ENCODE measurements at places on chromosomes 6 and 20.

GRCh38 chr6:111992851-111993250 lies 61.1 kb upstream of the CCN6 start:
- no peak for DNase-seq

DNA sequence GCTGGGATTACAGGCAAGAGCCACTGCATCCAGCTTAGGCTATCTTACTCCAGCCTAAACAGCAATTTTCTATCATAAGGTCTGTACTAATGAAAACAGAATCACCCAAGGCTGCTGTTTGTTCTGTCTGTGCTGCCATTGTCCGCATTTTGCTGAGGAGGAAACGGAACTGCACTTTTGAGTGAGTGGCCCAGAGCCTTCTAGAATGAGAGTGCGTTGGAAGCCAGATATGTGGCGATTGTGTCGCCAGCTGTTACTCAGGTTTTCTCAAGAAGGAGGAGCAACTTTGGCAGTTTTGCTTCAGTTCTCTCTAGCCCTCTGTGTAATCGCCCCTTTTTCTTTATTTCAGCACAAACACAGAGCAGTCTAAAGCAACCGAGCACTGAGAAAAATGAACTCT lies 18.3 kb downstream of the PRDM1 start:
- no peak for DNase-seq

DNA sequence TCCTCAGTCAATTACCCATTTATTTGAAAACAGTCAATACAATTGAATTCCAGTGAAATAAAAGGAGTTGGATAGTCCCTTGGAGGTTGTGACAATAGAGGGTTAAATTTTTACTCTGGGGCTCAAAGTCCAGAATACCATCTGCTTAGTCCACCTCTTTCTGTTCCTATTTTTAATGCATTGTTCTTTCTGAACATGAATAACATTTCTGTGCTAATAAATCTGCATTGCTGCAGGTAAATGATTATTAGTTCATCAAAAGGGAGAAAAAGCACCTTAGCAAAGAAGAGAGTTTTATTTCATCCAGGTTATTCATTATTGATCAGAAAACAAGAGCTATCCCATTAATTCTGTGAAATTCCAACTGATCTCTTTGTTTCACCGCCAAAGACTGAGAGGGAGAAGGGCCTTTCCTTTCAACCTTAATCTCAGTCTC lies 166.1 kb upstream of the OLIG3 start:
- DNase-seq = no peak

GRCh38 chr20:56778765-56779195 lies 149.7 kb downstream of the TFAP2C start:
- no peak for DNase-seq

- no peak for DNase-seq
Observed at GRCh38 chr20:49674383-49675352, 39.0 kb downstream of the B4GALT5 start.

DNA sequence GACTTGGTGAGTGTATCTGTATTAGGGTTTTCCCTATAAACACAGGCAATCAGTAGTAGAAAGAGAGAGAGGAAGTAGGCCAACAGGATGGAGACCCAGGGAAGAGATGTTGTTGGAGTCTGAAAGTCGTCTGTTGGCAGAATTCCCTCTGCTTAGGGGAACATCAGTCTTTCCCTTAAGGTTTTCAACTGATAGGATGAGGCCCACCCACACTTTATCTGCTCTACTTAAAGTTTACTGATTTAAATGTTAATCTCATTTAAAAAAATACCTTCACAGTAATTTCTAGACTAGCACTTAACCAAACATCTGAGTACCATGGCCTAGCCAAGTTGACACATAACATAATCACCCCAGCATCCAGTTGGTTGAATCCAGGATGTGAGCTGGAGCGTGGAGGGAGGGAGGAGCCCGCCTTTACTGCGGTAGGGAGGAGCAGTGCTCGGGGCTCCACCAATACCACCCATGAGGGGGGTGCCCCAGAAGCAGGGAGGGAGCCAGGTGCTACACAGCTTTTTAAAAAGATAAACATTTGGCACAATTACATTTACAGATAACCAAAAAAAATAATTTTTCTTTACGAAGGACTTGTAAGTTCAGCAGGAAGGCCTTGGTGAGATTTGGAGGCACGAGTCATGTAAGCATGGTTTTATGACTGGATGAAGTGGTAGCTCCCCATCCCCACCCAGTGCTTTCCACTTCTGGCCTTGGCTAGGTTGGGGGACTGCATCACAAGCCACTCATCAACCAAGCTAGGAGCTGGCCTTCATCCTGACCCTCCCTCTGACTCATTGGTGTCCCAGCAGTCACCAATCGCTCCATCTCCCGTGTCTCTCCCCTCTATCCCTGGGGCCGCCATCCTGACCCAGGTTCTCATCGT lies 18.4 kb upstream of the SNX9 start:
- no peak for DNase-seq

- DNase-seq = no peak
Observed at GRCh38 chr20:35306931-35307517, 14.8 kb upstream of the FAM83C start.

DNA sequence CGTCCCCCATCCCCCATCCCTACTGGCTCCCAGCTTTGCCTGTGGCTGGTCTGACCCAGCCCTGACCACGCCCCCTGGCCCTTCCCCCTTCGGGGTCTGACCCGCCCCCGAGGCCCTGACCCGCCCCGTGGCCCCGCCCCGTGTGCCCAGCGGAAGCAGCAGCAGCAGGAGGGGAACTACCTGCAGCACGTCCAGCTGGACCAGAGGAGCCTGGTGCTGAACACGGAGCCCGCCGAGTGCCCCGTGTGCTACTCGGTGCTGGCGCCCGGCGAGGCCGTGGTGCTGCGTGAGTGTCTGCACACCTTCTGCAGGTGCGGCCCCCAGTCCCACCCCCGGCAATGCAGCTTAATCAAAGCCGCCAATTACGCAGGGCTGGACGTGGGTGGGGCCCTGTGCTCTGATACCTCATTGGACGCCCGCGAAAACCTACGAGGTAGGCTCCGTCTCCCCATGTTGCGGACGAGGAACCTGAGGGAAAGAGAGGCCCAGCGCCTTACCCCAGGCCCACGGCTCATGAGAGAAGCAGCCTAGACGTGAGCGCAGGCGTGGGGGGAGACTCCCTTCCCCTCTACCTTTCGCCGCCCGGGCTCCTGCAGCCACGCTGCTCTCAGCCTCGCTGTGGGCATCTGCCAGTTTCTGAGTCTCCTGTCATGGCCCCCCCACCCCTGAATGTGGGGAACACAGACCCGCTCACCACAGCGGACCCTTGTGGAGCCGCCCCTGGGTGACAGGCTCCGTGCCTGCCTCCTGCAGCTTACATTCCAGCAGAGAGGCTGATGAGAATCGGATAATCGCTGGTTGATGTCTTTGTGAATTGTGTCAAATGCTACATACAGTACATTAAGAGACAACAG lies 12.8 kb downstream of the RBCK1 start:
- DNase-seq = no peak

GRCh38 chr6:161259302-161259701 lies 14.6 kb downstream of the AGPAT4 start:
- no peak for DNase-seq

DNA sequence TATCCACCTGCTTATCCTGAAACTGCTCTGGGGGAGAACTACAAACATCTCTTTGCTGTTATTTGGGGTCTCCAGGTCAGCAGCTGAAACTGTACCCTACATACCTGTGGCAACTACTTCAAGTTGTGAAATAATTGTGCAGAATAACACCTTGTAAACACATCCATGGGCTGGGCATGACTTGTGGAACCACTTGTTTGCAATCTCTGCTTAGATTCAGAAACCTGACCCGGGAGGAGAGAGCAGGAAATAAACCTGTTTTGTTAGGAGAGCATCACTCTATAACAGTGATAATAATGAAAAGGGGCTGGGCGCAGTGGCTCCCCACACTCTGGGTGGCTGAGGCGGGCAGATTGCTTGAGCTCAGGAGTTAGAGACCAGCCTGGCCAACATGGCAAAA lies 183.1 kb downstream of the NFATC2 start:
- DNase-seq = no peak

DNA sequence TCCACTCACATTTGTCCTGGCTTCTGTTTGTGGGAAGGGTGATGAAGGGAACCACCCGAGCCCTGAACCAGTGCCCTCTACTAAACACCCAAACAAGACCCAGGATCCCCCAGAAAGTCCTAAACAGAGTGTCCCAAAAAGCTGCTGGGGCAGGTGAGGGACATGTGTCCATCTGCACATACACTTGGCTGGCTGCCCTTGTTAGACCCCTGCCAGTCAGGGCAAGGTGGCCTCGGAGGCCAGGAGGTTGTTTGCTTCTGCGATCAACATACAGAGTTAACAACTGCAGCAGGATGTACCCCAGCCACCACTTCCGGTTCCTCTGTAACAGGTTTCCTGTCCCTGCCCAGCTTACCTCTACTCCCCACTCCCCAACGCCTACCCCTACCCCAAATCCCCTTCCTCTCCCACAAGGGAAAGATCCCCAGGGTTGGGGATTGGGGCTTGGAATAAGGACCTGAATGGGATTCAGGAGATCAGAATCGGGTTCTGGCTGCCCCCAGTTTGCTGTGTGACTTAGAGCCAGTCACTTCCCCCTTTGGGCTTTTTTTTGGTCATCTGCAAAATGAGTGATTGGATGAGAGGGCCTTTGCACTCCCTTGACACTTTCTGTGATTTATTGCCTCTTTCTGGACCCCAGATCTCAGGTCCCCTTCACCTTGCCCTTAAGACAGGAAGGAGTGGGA lies 13.9 kb downstream of the DEF6 start:
- DNase-seq = no peak
